Activated T-helper 1 cell treated with Interleukin-2 at 50 U/mL for 16 hours (primary cell): ENCODE measurements at places on chromosomes 7 and 10.

DNA sequence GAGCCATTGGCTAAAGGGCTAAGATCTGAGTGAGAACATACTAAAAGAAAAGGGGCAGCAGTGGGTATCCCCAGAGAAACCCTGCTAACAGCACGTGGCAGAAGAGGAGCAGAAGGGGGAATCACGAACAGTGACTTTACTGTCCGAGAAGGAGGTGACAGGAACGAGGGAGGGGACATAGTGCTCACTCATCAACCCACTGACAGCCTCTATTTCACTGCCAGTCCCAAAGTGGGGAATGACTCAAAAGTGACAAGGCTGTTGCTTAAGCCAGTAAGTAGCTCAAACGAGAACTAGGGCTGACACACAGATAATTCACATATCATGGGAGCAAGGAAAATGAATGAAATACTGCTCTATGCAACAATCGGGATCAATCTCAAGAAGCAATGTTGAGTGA, 92.7 kb downstream of the RSU1 start:
- no peak for DNase-seq

DNA sequence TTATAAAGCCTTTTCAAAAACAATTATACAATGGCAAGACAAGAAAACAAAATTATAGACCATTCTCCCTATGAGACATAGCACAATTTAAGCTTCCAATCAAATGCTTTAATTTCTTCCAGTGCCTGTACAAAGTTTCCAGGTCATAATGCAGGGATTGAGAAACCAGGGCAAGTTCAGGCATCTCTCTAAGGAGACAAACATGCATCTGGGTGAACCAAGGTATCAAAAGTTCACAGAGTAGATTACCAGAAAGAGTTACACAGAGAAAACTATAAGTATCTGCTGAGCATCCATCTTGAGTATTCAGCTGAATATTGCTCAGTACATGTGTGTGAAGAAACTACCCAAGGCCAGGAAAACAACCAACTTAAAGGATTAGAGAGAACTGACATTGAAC, 89.1 kb downstream of the COL28A1 start:
- no peak for DNase-seq

DNA sequence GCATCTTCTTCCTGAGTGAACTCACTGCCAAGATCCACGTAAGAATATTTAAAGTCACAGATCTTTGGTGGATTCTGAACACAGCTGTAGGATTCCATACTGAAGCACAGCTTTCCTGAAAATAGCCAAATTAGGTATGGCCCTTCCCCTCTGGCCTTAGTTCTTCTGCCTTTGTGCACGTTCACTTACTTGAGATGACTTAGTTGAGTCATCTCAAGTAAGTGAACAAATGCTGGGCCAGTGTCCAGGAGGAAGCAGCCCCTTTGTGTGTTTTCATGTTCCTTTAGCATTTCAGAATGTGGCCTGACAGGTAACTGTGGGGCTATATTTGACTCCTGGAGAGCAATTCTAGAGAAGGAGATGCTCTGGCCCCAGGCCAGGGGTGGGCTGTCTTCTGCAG, 51.5 kb downstream of the CCNY start:
- no peak for DNase-seq

- no peak for DNase-seq
Measured at GRCh38 chr10:96588616-96589419, 2.0 kb upstream of the TM9SF3 start.

GRCh38 chr7:65285906-65286864, 87.5 kb upstream of the ZNF92 start:
- DNase-seq = no peak
